ENCODE measurements at places on chromosomes 5 and 9.

- no peak for ATAC-seq
Measured at GRCh38 chr5:117947121-117947520, 1041.2 kb downstream of the DTWD2 start.

DNA sequence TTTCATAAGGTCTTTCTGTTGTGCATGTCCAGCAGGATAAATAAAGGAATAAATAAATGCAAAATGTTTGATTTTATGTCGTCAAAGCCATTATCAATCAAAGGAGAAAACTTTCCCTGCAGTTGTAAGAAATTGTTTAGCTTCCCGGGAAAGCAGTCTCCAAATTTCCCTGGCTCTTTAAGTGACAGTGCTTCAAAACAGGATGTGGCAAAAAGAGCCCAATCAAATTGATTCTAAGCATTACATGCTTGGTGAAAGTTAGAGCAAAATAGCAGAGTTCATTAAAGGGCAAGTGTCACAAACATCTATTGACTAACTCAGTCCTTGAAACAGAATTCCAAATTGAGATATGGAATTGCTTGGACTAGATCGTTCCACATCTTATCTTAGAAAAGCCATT lies 704.1 kb downstream of the PRELID2 start:
- no peak for ATAC-seq

DNA sequence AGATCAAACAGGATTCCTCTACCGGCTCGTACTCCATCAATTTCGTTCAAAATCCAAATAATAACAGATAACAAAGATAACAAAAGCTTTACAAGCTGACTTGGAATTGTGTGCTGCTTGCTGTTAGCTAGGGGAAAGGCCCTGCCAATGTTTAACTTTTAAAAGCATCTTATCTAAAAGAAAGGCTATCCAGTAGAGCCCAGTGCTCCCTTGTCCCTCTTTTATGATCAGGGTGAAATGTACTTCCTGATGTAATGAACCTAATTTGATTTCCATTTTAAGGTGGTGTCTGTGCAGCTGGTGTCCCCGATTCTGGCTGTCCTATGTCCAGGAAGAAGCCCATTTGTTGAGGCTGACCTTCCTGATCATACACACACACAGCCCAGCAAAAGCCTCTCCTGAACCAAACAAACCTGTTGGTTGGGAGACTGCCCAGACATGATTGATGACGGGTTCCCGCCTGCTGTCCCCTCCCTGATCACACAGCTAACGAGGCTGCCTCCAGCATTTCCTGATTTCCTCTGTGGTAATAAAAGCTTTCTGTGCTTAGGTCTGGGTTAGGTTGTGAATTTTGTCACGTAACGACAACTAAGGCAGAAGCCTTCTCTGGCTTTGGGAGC lies 54.1 kb downstream of the PWWP2A start:
- ATAC-seq = no peak

GRCh38 chr5:1551426-1552301 lies 27.9 kb upstream of the LPCAT1 start:
- no peak for ATAC-seq

DNA sequence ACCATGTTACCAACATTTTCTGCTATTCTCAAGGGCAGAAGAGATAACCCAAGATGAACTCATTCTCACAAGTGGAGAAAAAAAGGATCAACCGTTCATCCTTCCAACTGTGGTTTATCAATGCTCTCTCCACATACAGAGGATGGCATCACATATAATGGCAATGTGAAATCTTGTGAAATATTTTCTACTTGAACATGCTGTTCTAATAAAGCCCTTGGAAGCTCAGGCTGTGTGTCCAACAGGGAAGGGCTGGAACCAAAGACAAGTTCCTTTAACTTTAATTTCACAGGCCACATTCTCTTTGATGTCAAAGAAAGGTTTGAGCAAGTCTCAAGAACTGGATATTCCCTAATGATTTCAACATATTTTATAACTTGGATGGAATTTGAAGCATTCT lies 230.5 kb downstream of the SPOCK1 start:
- ATAC-seq = no peak

Data from stimulated activated memory B cell treated with anti-CD40 and anti-IgM and Interleukin-4, amounts not matched to agents 10 μg/mL and 1 μg/mL and 100 μg/mL, for 72 hours (primary cell).